ENCODE measurements at places on chromosomes 4 and X.
A peak's percentile ranks its signal among the peaks of the same experiment; 100 is the strongest.

GRCh38 chr4:74206088-74206825, 48.3 kb downstream of the MTHFD2L start:
- no peak for DNase-seq

- DNase-seq, result no peak
These were observed 61.7 kb downstream of the EVC start for GRCh38 chr4:5772528-5773270.

DNA sequence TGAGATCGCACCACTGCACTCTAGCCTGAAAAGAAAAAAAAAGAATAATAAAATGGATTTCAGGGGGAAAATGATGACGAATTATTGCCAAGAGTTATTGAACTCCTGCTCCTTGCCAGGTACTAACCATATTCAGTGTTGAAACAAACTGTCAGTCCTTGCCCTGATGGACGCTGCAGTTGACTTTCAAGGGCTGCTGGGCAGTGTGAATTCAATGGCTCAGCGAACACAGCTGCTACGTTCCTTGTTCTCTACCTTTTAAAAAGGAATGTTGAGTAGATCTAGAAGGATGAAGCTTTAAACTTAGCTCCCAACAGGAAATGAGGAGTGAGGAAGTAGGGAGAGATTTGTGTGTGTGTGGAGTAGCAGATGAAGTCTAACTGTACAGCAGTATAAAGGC, 2.7 kb downstream of the LIMCH1 start:
- no peak for DNase-seq

DNA sequence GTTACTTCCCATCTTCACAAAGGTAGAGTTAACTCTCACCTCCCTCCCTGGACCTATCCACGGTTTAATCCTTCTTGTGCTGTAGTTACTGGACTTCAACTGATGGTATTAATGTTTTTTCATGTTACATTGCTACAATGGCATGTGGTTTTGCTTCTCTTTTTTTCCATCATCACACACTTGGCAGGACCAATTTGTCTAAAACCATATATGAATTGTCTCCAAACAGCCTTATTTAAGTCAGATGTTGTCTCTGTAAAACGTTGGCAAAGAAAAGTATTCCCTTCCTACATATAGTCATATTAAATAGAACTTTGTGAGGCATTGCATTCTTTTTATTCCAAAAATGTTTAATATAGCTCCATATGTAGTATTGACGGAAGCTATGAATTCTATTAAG, 15.5 kb downstream of the PRRG1 start:
- no peak for DNase-seq

DNA sequence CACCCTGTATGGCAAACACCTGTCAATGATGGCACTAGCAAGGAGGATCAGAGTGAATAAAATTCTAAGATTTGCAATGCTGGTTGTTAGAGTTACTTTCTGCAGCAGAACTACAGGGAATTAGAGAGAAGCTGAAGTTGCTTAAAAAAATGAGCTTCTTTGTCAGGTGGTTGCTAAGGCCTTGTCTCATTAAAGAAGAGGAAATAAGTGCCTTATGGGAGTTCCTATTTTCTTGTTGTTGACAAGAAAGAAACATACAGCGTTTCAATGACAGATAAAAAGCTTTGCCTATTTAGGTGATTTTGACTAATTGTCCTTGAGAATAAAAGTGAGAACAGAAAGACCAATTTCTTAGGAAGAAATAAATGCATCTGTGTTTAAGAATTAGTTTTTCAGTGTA, 106.0 kb upstream of the ARHGAP24 start:
- no peak for DNase-seq

GRCh38 chr4:25163196-25163595, 2.9 kb upstream of the SEPSECS start:
- DNase-seq, result no peak

- DNase-seq, result no peak
These were observed 105.1 kb upstream of the MXRA5 start for GRCh38 chrX:3451571-3451970.

GRCh38 chr4:146247356-146247755, 33.0 kb downstream of the REELD1 start:
- no peak for DNase-seq

DNA sequence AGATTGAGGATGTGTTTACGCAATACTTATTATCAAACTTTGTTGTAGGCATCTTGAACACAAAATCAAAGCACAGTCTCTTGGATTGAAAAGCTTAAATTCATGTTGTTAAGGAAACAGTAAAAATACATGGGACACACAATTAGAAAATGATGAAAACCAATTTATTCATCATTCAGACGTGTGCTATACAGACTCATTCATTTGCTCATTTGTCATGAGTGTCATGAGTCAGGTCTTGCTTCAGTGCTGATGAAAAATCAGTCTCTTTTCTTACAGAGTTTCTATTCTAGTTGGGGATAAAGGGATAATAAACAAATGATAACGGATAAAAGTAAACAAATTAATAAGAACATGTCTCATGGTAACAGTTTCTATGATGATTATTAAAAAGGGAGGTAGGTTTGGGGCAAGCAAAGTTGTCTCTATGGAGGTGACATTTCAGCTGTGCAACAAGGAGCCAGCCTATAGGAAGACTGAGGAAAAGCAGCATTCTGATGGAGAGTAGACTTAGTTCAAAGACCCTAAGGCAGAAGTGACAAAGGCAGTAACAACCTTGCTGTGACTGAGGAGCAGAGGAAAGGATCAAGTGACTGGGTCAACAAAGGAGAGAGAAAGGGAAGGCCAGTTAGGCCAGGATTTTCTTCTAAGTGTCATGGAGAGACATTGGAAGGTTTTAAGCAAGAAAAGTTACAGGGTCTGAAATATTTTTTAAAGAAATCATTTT, 224.0 kb upstream of the HHIP start:
- no peak for DNase-seq

- DNase-seq, result peak; percentile 21
These were observed 188.0 kb downstream of the STIM2 start for GRCh38 chr4:27048429-27049238.
